CD4-positive, alpha-beta T cell treated with Interleukin-12 subunit alpha and Interleukin-12 subunit beta, for 1 hour (primary cell): ENCODE measurements at places on chromosomes 7 and 10.

DNA sequence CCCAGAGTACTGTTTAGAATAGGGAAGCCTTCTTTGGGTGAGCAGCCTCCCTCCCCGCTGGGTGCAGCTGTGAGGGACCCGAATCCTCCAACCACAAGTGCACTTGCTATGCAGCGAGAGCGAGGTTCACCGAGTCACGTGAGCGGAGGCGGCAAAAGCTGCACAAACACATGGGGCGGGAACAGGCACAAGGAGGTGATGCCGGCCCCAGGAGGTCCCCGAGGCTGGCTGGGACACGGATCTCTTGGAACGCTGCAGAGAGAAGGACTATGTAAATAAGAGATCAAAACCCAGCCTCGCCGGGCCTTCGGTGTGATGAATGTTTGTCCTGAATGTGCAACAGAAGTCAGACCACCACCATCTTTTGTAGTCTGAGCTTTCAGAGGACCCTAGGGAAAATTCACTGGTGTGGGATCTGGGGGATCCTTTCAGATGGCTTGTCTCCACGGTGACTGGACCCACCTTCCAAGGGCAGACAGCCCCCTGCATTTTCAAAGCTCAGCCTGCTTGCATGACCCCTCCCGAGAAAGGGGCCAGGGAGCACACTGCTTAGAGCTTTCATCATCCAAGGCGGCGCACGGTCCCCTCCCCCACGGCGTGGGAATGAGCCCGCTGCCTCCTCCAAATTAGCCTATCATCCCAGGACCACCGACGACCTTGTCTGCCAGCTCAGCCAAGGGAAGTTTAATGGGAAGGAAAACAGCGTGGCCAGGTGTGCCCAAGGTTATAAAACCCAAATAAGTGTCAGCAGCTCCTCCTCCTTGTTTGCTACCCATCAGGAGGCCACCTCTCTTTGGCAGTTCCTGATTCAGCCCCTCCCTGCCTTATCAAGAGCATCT is 327.7 kb downstream of the CXCL12 start:
- DNase-seq, result no peak

DNA sequence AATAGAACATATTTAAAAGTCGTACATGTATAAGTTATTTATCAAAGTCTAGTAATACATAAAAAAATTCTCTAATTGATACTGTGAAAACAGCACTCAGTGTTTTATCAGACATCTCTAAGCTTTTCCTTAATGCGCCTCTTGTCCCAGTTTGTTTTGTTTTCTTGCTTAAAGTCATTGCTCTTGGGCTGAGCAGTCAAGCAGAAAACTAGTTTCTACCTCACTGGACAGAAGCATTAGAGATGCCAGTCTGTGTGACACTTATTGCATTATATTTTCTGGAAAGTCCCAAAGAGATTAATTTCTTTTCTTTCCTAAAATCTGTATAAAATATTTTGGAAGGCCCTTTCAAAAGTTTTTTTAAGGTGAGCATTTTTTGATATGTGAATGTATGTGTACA is 236.2 kb downstream of the PCLO start:
- no peak for DNase-seq

DNA sequence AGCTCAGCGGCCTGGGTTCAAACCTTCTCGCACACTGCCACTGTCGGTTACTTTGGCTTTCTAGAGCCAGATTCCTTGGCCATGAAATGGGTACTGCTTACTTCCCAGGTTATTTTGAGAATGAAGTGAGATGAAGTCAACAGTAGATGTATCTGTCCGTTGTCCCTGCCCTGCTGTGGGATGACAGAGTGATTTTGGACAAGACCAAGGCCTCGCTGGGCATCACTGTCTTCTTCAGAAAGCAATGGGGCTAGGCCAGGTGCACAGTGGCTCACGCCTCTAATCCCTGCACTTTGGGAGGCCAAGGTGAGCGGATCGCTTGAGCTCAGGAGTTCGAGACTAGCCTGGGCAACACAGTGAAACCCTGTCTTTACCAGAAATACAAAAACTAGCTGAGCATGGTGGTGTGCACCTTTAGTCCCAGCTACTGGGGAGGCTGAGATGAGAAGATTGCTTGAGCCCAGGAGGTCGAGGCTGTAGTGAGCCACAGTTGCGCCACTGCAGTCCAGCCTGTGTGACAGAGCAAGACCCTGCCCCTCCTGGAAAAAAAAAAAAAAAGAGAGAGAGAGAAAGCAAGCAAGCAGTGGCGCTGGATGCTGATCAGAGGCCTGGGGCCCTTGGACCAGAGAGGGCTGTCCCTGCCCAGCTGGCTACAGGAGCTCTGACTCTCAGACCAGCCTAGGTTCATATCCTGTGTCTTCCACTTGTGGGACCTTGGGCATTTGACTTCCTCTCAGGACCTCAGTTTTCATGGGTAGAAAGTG is 25.8 kb downstream of the ZMIZ1 start:
- no peak for DNase-seq

- no peak for DNase-seq
These were observed 322 bp upstream of the RAMP3 start for GRCh38 chr7:45157286-45157652.

DNA sequence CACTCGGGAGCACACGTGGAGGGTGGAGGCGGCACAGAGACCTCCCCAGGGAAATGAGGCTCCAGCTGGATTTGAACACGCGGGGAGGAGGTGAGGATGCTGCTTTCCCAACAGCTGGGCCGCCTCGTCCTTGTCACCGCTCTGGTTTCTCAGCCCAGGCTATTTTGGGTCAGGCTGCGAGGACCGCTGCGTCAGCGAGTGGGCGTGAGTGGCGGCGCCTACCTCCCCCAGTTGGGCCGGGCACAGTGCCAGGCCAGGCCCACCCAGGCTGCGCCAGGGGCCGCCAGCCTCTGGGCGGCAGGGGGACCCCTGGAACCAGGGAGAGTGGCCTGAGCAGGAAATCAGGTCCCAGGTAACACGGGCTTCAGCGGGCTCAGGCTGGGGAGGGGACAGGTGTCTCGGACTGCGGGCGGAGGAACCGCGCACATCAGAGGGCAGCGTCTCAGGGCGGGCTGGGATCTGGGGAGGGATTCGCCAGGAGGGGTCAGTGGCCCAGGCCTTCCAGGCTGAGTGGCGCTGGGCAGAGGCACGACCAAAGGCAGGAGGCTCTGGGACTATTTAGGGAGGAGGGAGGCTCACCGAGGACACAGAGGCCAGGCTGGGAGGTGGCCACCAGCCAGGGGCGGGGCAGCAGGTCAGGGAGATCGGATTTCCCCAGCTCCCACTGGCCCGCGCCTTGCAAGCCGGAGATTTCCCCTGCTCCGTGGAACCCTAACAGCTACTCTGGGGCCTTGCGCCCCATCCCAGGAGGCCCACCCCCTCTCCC is 125.2 kb upstream of the RET start:
- no peak for DNase-seq

DNA sequence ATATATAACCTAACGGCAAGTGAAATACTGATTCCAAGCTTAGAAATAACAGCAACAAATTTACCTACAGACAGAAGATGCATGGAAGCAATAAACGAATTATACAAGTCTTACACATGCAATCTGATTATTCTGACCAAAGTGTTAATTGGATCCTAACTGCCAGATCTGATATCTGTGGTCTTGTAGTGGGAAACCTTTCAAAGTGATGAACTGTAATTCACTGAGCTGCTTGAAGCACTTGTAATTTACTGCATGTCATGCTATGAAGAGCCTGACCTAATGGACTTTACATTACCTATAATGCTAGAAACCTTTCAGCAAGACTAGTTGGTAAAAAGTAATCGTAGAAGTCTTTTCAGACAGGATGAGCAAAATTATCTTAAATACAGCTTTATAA is 205.6 kb downstream of the FOXP2 start:
- no peak for DNase-seq

DNA sequence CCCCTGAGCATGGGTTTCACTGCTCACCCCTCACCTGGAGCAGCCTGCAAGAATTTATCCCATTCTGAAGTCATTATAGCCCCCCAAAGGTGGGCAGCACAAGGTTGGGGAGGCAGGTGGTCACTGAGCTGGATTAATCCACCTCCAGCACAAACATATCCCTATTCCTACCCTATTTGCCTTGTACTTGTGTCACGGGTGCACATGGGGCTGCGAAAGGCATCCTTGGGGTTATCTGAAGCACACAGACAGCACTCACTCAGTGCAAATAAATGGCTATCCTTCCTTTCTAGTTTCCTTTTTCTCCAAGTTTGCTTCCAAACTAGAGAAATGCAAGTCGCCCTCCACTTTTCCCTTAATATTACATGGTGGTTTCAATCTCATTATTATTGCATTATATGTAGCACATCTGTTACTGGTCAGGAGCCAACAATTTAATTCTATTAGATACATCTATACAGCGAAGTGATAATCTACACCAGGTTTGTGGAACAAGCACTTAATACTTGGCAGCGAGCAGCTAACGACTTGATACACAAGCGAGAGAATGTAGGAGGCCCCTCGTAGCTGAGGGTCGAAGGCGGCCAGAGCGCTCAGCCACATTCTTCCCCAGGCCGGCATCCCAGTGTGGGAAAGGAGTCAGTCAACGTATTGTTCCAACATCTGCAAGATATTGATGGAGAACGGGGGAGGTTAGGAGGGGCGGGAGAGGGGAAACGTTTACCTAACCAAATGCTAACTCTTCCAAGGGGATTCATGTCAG is 121.3 kb upstream of the HABP2 start:
- no peak for DNase-seq

DNA sequence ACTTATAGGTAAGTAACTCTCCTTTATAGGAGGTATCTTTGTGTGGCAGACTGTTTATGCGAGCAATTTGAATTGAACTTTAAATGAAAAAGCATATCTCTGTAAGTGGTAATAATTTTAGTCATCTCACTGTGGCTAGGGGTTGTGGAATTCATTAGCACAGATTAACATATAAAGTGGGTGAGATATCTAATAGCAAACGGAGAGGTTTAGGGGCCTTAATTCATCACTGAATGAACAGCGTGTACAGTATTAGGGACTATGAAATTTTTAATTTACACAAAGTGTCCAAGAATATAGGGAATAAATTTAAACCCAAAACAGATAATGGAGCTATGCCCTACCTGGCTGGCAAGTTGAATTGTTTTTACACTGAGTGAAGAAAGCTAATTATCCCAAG is 15.7 kb upstream of the FAM204A start:
- no peak for DNase-seq

- DNase-seq, result peak; percentile 41
These were observed 3.0 kb upstream of the BTBD16 start for GRCh38 chr10:122267849-122268737.

DNA sequence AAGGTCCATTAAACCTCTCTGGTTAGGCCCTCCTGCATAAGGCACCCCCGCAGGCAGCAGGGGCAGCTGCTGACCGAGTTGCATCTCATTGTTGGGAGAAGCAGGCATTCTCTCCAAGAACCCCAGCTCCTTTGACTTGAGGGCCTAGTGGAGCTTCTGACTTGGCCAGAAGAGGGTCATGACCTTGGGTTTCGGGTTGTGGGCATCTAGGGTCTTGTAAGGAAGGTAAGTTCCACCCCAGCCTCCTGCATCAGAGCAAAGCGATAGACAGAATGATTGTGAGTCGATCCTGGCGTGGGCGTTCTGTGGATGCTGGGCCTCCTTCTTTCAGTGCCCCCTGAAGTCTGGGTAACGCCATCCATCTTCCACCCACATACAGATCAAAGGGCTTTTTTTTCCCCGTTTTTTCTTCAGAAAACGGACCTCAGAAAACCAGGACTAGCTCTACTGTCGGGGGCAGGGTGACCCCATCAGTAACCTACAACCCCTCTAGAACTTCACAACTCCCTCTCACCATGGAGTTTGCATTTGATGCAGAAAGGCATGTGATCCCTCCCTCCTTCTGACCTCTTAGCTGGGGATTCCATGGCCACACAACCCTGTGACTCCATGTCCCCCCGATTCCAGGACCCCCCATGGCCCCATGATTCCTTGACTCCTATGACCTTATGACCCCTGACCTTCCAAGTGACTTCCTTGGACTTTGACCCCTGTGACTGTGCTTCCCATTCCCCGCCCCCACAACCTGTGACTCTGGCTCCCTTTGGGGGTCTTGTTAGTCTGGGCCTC is 3.0 kb downstream of the SEMA4G start:
- no peak for DNase-seq

DNA sequence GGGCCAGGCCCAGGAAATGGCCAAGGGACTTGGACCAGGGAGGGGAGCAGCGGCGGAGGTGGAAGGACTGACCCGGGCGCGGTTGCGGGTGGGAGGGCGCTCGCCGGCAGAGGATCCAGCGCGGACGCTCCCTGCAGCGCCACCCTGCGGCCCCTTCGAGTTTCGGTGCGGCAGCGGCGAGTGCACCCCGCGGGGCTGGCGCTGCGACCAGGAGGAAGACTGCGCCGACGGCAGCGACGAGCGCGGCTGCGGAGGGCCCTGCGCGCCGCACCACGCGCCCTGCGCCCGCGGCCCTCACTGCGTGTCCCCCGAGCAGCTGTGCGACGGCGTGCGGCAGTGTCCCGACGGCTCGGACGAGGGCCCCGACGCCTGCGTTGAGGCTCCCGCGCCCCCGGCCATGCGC is 16.8 kb upstream of the ZNF467 start:
- DNase-seq, result peak; percentile 32

GRCh38 chr7:75776295-75776971 is 4.4 kb upstream of the CCL26 start:
- peak; percentile 53 for DNase-seq

DNA sequence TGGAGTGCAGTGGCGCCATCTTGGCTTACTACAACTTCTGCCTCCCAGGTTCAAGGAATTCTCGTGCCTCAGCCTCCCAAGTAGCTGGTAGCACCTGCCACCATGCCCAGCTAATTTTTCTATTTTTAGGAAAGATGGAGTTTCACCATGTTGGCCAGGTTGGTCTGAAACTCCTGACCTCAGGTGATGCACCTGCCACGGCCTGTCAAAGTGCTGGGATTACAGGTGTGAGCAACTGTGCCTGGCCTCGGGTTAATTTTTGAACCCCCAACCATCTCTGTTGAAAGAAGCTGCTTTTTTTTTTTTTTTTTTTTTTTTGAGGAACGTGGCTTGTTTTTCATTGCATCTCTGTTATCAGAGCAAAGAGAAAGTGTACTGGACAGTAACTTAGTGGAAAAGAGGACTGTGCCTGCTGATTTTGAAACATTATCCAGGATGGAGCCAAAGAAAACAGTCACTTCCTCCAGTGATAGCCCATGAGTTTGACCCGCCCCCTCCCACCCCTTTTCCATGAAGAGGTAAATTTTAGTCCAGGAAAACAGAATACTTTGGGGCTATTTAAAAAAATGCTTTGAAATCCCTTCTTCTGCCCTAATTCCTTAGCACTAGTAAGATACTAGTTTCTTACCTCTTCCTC is 38.3 kb downstream of the WBP1L start:
- DNase-seq, result no peak
